ENCODE measurements at places on chromosomes 11 and 22.

DNA sequence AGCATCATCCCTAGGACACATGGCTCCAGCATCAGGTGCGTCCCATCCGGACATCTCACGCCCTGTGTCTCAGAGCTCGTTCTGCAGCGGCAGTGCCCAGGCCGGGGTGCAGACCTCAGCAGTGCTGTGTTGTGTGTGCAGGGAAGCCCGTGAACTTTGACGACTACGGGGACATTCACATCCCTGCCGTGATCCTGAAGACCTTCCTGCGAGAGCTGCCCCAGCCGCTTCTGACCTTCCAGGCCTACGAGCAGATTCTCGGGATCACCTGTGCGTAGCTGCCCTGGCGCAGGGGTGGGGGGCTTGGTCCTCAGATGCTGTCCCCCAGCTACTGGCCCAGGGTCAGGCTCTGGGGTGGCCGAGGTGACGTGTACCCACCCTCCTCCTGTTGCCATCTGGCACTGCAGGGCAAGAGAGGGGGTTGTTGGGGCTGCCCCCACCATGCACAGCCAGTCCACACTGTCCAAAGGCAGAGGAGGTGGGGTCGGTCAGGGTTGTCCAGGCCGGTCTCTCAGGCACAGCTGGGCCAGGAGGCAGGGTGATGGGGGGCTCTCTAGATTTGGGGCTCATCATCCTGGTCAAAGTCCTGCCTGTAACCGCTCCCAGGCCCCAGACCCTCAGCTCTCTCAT is 96.5 kb downstream of the ARHGAP8 start:
- no peak for DNase-seq

- no peak for DNase-seq
These were observed 29.7 kb downstream of the SLN start for GRCh38 chr11:107682171-107682570.

DNA sequence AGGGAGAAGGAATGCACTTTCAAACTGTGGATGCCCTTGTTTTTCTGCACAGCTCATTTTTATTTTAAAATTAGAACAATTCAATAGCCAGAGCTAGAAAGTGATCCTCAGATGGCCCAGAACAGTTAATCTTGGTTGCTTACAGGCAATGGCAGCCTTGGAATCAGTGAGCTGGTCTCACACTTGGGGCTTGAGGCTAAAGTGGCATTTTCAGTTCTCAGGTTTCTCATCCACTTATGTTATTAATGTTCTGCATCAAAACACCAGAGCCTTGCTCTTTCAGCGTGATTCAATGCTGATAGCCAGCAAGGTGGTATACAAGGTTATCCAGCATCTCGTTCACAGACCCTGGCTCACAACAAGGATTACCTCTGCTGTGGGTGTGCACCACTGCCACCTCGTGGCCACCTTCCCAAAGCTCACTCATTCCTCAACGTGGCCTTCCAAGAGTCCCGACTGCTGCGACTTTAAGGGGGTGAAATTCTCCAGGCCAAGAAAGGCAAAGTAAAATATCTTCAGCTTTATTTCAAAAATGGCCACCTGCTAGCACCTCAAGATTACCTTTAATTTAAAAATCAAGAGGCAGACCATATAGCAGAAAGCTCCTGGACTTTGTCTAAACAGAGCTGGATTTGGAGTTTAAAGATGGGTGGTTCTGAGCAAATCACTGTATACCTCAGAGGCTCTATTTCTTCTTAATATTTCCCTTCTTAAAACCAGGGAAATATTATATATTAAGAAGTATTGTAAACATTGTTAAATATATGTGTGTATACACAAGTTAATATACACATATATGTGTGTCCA is 34.2 kb upstream of the FSHB start:
- DNase-seq: peak; percentile 72

- DNase-seq: no peak
These were observed 1014.5 kb downstream of the DLG2 start for GRCh38 chr11:84612645-84613044.

GRCh38 chr11:66962801-66963200 is 4.6 kb upstream of the PC start:
- DNase-seq: no peak

GRCh38 chr11:126339863-126340434 is 15.5 kb upstream of the ST3GAL4 start:
- no peak for DNase-seq

DNA sequence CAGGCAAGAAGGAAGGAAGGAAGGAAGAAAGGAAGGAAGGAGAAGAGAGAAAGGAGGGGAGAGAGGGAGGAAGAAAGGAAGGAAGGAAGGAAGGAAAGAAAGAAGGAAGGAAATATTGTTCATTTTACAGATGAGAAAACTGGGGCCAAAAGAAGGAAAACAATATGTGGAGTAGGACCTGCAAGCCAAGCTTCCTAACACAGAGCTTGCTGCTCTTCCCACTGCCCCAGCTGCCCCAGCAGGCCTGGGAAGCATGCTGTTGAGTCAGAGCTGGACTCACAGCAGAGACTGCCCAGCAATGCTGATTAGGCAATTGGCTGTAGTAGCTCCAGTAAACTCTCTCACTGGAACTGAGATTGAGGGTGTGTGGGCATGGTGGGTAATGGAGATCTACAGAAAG is 42.6 kb upstream of the SMCO4 start:
- no peak for DNase-seq

Measured in SK-MEL-5 (cell line).